ENCODE measurements at places on chromosomes 12 and 14. TPM values are rescaled to one million over a fixed set of nuclear protein-coding genes. Genes with fewer than 3 reads are reported as not detected.

DNA sequence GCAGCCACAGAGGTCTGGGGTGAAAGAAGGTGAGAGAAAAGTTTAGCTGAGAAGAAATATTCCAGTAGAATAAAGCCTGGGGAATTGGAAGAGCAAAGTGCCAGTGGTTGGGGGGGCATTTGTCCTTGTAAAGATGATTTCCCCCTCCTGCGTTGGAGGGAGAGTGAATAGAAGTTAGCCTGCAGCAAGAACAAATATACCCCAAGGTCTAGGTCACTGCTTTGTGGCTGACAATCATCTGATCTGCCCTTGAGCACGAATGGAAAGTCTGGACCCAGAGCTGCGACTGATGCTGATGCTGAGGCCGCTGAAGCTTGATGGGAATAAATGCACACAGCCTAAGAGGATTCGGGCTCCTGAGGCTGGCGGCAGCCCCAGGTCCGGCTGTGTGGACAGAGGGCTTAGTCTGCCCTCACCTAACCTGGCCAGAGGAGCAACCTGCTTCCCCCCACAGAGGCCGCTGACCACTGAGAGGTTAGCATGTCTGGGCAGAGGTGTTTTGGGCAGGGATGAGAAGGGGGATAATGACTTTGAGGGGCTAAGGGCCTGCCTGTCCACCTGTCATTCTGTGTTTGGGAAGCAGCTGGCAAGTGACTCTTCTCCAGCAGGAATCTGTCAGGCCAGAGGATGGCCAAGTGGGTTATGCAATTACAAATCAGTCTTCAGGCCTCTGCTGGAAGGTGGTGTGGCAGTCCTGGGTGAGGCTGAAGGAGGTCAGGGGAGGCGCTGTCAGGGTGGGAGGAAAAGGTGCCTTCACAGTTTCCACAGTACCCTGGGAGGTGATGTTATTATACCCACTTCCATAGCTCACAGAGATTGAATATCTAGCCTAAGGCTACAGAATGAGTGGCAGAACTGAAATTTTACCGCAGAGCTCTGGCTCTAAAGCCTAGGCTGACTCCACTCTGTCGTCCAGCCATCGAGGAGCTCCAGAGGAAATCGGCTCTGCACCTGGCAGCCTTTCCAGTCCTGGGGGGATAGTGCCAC is 11.7 kb downstream of the TUBA1C start:
- H3K4me3 ChIP-seq, result no peak overlapping the region
- H3K27ac ChIP-seq, result no peak overlapping the region
- no peak for DNase-seq
- no peaks in the 10 kb centered on the region for H3K4me1 ChIP-seq

GRCh38 chr12:57511161-57511560 is 9.2 kb downstream of the DDIT3 start:
- H3K27ac ChIP-seq, result no peak overlapping the region
- no peaks in the 10 kb centered on the region for H3K27me3 ChIP-seq
- H3K4me3 ChIP-seq, result no peak overlapping the region
- no peaks in the 10 kb centered on the region for H3K36me3 ChIP-seq

- no peak overlapping the region for H3K27ac ChIP-seq
- no peaks in the 10 kb centered on the region for H3K4me1 ChIP-seq
- no peak overlapping the region for H3K4me3 ChIP-seq
- no peaks in the 10 kb centered on the region for H3K27me3 ChIP-seq
- H3K36me3 ChIP-seq, result no peaks in the 10 kb centered on the region
- no peak for DNase-seq
Observed at GRCh38 chr12:28313631-28314030, 123.4 kb downstream of the CCDC91 start.

DNA sequence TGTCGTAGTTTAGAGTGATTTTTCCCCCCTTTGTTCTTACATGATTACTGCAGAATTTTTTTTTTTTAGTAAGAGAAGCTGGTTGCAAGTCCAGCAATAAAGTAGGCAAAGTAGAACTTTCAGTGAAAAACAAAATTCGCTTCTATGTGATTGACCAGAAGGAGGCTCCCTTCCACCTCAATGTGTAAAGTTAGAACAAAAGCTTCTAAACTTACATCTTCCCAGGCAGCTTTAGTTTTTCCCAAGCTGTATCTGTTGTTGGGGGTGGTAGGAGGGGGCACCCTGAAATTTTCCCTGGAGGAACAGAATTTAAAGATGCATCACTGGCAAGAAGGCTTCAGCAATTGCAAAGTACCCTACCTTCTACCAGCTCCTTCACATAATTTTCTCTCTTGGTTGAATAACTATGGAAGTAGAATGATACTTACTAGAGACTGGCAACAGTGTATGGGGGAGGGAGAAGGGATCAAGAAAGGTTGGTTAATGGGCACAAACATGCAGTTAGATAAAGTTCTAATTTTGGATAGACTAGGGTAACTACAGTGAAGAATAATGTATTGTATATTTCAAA is 87.3 kb upstream of the E2F7 start:
- H3K4me3 ChIP-seq, result no peak overlapping the region
- H3K4me1 ChIP-seq, result no peaks in the 10 kb centered on the region
- no peaks in the 10 kb centered on the region for H3K27me3 ChIP-seq
- DNase-seq, result no peak
- H3K36me3 ChIP-seq, result no peaks in the 10 kb centered on the region
- no peak overlapping the region for H3K27ac ChIP-seq

CISTR gene
- total RNA-seq, result not detected

GZMH gene
- 0.80 TPM for total RNA-seq
